ENCODE measurements at places on chromosomes 7 and 10.

GRCh38 chr7:84495128-84495527 lies 300.5 kb upstream of the SEMA3A start:
- no peak for DNase-seq

DNA sequence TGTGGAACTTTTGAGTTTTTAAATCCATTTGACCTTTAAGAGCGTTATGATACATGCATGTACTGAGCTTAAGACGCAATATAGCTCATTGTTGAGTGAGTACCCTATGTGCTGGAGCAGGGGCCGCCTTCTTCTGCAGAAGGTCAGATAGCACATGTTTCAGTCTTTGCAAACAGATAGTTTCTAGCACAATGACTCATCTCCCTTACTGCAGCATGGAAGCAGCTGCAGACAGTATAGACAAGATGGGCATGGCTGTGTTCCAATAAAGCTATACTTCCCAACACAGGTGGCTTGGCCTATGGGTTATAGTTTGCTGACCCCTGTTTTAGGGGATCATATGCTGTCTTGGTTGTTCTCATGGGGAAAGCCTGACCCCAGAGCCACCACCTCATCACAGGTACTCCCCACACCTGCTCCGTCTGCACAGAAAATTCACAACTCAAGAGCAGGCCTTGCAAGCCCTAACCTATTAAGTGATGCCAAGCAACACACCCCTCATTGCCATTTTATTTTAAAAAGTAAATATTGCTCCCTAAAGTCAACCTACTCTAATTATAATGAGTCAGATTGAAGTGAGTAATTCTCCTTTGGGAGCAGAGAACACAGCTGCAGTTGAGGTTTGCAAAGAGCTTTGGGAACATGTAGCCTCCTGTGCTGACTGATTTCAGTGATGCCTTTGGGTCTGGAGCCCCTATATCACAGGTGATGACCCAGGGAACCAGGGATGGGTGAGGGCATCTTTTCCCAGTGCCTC lies 330.1 kb downstream of the PAXIP1 start:
- DNase-seq, result no peak

GRCh38 chr7:29860186-29860585 lies 53.9 kb downstream of the WIPF3 start:
- DNase-seq, result no peak

DNA sequence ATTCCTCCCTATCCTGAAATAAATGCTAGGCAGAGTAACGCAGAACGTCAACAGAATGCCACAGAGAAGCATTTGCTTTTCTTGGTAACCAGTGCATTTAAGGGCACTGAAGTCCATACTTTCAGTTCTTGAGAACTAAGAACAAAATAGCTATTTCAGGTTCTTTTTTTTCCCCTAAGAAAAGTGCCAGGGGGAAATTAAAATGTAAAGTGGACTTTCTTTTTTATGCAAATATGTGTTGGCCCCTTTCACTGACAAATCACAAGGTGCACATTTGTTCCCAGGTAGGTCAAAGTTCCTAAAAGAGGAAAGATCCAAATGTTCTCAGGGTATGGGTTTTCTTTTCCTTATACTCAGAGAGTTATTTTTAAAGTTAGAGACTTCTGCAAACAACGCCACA lies 151.5 kb downstream of the HPSE2 start:
- DNase-seq, result no peak

GRCh38 chr10:114525368-114525949 lies 121.2 kb upstream of the AFAP1L2 start:
- no peak for DNase-seq

GRCh38 chr10:792083-792791 lies 102.8 kb upstream of the DIP2C start:
- DNase-seq, result no peak

DNA sequence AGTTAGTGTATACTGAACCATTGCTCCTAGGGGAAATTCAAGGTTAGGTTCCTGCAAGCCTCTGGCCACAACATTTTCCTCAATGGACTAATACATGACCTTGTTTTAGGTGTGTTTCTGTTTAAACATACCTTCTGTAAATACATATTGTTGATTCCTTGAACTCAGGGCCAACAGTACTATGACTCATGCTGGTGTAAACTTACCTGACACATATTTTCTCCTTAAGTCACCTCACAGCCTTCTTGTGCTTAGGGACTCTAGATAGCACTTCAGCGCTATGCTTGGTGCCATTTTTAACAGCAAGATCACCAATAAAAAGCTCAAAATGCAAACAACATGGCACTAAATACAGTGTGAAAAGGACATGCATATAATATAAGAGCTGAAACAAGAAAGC lies 176.4 kb downstream of the TAX1BP1 start:
- DNase-seq, result no peak

GRCh38 chr10:73762915-73763314 lies 18.7 kb downstream of the SEC24C start:
- no peak for DNase-seq

GRCh38 chr7:2242541-2243429 lies 759 bp downstream of the NUDT1 start:
- no peak for DNase-seq

- DNase-seq, result no peak
Observed at GRCh38 chr10:810351-810846, 120.9 kb upstream of the DIP2C start.
